Dorsolateral prefrontal cortex (tissue), 122 donors: ENCODE measurements at places on chromosomes 3 and 15.

DNA sequence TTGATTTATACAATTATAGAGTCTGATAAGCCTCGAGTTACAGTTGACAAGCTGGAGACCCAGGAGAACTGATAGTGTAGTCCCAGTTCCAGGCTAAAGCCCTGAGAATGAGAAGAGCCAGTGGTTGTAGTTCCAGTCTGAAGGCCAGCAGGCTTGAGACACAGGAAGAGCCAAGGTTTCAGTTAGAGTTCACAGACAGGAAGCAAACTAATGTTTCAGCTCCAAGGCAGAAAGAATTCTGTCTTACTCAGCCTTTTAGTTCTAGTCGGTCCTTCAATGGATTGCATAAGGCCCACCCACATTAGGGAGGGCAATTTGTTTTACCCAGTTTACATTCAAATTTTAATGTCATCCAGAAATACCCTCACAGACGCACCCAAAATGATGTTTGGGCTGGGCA, 102.7 kb downstream of the CDIN1 start:
- DNase-seq = no peak

DNA sequence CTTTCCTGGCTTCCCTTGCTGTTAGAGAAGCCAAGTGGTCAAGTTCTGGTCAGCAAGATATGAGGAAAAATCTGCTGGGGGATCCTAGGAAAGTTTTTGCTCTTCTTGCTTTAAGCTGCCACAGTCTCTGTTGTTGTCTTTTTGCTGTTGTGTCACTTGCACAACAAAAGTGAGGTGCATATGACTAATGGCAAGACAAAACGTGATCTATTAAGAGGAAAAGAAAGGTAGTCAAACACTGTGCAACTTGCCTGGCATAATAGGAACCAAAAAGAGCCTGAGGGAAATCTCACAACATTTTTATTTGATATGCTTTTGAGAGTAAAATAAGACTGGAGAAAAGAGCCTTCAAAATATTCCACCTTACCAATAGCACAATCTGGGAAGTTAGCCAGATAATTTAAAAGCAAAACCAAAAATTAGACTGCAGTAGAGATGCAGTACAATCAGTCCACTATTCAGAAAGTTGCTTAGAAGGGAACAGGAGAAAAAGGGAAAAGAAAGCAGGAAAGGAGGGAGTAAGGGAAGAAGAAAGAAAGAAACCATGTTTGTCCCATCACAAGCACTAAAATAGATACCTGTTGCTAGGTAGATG, 110.0 kb upstream of the SLC4A7 start:
- DNase-seq = no peak

DNA sequence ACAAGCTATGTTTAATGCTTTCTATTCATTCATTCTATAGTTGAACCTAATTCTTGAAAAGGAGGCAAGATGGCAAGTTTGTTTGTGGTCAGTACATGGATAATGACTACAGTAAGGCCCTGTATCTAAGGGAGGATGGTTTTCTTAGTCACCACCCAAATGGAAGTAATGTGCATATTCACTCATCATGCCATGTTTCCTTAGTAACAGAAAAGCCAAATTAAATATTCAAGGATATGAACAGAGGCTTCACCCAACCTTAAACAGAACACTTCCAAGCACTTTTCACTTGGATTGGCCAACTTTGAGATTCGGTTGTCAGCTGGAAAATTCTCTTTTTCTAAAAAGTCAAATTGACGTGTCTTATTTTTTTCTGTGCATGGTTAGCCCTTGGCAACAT, 805.3 kb upstream of the LMCD1 start:
- no peak for DNase-seq

- peak; percentile 45 for DNase-seq
These were observed 460 bp upstream of the ZMAT3 start for GRCh38 chr3:179072100-179072438.

GRCh38 chr3:73036694-73037591, 24.5 kb upstream of the EBLN2 start:
- no peak for DNase-seq

GRCh38 chr3:37989821-37990480, 635 bp upstream of the VILL start:
- DNase-seq = no peak

DNA sequence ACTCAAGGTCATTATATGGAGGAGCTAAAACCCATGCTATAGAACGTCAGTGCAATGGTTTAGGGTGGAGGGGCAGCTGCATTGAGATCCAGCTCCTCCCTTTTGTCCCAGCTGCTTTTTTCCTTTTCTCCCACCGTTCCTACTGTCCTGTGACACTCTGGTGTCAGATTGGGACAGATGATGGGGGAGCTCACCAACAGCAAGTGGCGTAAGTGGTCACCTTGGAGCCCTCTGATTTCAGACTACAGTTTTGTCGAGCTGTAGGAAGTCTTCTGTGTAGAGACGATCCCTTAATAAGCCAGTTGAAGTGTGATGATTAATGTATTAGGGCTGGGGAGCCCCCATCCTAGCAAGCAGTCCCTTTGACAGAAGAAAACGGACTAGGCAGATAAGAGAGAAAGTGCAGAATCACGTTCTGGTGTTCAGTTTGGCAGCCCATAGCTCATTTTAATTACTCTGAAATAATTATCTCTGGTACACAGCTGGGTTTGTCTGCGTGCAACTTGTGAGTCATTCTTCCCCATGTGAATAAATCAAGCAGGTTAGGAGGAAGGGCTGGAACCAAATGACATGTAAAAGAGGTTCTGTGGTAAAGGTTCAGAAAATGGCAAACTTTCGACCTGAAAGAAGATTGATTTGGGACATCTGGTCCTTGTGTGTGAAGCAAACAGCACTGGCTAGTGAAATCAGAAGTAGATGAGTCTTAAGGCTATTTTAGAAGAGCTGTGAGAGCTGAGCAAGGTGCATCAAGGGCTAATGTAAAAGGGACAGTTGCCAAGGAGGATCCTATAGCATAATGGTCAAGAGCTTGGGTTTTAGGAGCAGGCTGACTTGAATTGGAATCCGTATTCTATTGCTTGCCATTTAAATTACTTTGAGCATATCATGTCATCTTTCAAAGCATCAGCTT, 241.4 kb downstream of the EDEM1 start:
- no peak for DNase-seq

- no peak for DNase-seq
These were observed 366.8 kb upstream of the ZNF385D start for GRCh38 chr3:22117751-22118346.

DNA sequence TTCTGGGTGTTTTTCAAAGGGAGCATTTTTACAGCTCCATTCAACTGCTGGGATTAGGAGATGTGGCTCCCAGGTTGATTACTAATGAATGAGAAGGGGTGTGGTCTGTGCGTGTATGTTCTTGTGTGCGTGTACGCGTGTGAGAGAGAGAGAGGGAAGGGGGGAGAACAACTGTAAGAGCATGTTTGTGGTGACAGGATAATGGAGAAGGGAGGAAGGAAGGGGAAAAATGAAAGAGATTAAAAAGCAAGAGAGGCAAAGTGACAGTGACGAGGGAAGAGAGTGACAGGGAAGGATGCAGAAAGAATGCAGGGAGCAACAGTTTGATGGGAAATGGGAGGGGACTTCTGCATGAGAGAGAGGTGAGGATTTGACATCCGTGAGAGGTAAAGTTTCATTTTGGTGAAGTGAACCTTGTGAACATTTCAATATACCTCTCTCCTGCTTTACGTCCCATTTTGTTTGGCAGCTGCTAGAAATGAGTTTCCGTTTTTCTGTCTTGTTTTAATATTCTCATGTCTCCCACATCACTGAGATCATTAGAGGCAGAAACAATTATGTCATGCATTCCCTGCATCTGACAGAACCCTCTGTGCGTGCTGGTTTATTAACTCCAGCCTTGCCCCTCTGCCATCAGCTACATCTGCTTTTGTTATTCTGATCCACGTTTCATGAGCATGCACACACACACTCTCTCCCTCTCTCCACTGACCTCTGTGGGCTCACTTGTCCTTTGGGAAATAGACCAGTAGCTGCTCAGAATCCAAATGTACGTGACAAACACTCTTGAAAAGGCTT, 161.6 kb downstream of the GAP43 start:
- DNase-seq = no peak

DNA sequence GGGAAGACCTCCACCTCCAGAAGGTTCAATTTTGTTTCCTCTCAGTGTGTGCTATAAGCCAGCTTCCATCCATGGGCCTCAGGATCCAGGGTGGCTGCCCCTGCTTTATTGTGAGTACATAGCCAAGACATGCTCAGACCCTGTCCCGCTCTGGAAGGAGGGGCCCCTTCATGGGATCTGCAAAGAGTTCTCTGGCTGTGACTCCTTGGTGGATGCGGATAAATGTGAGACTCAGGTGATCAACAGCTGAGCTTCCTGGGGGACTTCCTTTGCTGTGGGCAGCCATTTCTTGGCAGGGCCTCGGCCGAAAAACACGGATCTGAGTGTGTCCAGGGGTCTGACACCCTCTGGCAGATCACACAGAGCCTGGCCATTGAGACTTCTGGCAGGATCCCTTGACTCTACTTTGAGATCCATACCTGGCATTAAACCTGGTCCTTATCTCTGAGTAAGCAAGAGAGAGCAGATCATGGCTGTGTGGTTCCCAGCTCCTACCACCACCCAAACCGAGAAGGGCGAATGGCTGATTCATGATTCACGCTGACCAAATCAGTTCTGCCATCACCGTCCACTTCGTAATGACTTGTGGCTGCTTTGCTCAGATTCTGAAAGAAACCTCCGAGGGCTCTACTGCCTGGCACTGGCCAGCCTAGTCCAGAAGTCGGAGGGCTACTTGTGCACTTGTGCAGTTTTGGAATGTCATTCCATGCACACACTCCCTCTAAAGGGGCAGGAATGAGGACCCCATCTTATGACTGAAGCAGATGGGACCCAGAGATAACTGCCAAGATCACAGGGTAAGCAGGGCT, 68.1 kb downstream of the SENP2 start:
- DNase-seq = no peak

DNA sequence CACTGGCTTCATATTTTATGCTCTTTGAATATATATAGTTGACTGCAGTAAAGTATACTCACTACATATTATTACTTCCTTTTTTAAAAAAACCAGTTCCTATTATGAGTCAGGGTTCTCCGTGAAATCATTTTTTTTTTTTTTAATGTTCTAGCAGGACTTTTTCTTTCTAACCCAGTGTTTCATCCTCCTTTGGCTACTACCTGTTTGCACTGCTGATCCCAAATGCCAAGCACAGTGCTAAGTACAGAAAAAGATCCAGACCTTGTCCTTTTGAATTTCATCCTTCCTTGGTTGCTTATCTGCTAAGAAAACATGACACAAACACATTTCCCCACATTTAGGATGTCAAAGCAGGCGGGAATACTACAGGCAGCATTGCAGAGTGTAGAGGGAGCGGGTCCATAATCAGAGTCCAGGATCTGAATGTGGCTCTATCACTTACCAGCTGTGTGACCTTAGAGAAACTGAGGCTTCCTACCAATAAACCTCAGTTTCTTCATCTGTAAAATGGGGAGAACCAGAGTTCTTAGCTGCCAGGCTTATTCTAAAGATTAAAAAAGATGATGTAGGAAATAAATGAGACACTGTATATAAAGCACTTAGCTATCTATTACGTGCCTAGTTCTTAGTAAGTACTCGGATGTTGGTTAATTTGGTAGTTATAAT, 37.2 kb upstream of the ANPEP start:
- DNase-seq = no peak

DNA sequence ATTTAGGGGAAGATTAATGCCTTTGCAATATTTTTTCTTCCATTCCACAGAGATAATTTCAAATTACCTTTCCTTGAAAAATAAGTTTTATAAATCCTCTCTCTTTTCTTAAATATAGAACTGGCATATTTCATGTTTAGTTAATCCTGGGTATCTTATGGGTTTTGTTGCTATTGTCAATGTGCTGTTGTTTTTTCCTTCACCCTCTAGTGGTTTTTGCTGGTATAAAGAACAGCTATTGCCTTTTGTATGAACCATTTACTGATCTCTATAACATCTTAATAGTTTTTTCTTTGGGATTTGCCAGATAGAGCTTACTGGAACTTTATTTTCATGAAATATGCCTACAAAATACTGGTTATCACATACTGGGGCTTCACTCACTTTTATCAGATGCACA, 359.6 kb upstream of the DPPA4 start:
- no peak for DNase-seq

- no peak for DNase-seq
These were observed 192.6 kb upstream of the POU1F1 start for GRCh38 chr3:87468938-87469337.

DNA sequence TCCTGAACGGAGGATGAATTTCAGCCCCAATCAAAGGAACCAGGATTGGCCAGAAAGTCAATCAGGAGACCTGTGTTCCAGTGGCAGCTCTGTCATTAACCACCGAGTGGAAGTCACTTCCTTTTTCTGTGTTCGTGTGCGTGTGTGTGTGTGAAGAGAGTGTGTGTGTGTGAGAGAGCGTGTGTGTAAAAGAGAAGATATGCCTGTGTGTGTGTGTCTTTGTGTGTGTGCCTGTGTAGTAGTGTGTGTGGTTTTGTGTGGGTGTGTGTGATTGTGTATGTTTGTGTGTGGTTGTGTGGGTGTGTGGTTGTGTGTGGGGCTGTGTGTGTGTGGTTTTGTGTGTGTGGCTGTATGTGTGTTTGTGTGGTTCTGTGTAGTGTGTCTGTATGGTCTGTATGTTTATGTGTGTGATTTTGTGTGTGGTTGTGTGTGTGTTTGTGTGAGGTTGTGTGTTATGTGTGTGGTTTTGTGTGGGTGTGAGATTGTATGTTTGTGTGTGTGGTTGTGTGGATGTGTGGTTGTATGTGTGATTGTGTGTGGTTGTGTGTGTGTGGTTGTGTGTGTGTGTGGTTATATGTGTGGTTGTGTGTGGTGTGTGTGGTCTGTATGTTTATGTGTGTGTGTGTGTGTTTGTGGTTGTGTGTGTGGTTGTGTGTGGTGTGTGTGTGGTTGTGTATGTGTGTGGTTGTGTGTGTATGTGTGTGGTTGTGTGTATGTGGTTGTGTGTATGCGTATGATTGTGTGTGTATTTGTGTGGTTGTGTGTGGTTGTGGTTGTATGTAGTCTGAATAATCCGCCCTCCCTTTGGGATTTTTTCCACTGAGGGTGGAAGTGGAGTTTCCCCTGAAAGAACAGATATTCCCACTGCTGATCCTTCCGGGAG, 314.4 kb downstream of the SHQ1 start:
- no peak for DNase-seq

DNA sequence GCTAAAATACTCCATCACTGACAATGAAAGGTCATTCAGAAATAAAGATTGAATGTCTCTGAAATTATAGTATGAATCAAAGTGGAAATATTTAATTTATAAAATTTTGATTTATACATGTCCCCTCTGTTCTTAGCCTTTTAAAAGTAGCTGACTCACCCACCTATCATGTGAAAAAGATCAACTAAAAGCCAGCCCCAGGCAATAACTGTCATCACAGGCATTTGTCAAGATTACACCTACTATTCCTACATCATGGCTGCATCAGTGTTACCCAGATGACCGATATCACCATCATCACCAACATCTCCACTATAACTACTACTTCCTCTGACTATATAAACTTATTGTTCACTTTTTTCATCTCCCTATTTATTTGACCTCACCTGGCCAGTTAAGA, 14.3 kb upstream of the PIK3R4 start:
- DNase-seq = no peak

DNA sequence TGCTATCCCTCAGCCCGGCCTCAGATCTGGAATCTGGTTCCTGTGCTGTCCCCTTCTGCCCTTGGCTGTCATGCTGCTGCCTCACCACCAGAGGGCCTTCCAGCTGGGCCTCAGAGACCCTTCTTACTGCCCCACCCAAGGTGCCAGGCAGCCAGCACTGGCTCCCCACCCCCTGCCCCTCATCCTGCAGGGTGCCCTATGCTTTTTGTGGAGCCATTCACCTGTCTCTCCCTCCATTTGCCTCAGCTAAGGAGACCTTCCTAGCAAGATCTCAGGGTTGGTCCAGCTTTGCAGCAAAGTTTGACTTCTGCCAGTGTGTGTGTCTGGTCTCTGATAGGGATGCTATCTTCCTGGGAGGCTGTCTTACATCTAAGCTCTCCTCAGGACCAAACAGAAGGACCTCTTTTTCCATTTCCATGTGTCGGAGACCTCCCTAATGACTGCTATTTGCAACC, 1.9 kb upstream of the VWA5B2 start:
- DNase-seq = no peak
